Activated CD8-positive, alpha-beta memory T cell treated with anti-CD3 and anti-CD28 coated beads for 1 hour (primary cell): ENCODE measurements at places on chromosomes 4 and X.

GRCh38 chr4:150641612-150642011, 59.7 kb downstream of the MAB21L2 start:
- DNase-seq, result no peak

- DNase-seq, result no peak
Observed at GRCh38 chr4:137635108-137635507, 102.8 kb upstream of the PCDH18 start.

DNA sequence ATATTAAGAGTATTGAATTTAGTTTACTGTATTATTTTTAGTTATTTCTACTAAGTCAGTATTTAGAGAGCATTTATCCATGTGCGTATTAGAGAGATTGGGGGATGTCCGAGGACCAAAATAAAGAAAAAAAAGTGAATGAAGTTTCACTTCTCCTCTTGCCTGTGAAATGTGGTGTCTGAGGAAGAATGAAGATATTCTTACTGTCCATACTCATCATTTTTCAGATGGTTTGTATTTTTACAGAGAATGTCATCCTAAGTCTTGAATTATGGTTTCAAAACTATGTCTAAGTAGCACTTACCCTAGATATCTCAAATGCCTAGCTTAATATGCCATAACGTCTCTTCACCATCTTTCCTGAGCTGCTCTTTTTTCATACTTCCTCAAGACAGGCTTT, 854.3 kb downstream of the C4orf33 start:
- no peak for DNase-seq

- no peak for DNase-seq
Observed at GRCh38 chr4:138487230-138487629, 245.1 kb upstream of the SLC7A11 start.

DNA sequence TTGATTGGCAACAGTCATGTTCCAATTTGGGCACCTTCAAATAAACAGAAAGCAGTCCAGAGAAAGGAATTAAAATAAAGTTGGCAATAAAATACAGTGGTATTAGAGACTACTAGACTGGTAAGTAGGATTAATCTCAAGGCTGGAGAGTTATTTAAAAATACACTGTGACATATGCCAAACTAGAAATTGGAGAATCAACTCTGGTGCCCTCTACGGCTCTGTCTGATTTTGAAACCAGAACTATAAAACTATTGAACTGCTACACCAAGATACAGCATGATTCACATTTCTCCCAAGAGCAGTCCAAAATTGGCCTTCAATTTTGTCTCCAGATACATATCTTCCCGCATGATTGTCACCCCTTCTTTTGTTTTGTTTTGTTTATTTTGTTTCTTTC, 78.7 kb upstream of the FAM47B start:
- DNase-seq, result no peak

DNA sequence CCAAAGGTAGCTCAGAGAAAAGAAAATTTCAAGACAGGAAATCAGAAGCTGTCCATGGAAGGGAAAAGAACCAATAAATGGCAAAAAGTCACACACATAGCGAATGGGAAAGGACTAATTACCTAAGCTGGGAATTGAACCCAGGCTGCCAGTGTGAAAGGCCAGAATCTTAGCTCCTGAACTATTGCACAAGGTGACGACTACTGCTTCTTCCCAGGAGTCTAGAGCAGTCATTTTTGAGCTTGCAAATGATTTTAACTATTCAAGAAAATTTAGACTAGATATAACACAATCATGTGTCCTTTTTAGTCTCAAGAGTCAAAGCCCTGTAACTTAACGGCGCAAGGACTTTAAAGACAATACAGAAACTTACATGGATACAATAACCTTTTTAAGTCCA, 34.1 kb upstream of the ZNF81 start:
- DNase-seq, result no peak

DNA sequence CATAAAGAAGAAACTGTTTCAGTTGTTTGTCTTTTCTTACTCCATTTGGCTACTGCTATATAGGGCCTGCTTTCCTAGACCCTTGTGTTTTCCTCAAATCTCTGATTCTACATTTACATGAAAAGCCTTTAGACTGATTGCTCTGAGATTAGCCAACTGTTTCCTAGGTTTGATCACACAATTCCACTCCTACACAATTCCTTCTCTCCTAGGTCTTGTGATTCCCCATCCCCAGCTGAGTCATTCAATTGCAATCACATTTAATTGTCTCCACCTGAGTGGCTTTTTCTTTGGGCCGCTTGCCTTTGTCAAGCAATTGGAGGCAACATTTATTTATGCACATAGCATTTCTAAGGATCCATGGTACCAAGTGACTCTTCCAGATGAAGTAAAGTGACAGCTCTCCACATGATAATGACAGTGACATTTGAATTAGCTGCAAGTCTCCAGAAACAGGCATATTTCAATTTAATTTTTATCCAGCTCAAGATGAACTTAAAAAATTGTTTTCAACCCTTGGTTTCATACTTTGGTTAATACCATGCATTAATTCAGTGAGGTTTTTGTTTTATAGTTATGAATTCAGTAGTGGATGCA, 35.8 kb downstream of the ATXN3L start:
- no peak for DNase-seq

- DNase-seq, result no peak
Observed at GRCh38 chr4:148574502-148574901, 132.3 kb upstream of the NR3C2 start.

DNA sequence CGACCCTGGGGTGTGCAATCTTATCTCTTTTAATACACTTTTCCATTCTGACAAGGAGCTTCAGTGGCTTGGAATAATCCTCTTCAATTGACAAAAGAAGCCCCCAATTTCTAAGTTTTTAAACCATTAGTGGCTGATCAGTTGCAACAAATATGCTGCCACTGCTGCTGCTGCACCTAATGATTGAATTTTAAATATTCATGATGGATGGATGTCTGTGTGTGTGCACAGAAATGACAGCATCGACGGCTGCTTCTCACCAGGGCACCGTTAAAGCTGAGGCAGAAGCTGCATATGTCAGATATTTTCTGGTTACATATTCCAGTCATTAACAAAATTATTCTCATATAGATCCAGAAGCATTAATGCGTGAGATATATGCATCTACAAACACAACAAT, 182.4 kb downstream of the MGST2 start:
- DNase-seq, result no peak

- no peak for DNase-seq
Observed at GRCh38 chr4:174714393-174715211, 114.4 kb downstream of the GLRA3 start.

GRCh38 chr4:142777045-142777743, 68.9 kb downstream of the INPP4B start:
- DNase-seq, result no peak

- no peak for DNase-seq
Observed at GRCh38 chr4:186351668-186352194, 85.7 kb downstream of the F11 start.

GRCh38 chrX:19840899-19841648, 46.3 kb downstream of the SH3KBP1 start:
- no peak for DNase-seq

DNA sequence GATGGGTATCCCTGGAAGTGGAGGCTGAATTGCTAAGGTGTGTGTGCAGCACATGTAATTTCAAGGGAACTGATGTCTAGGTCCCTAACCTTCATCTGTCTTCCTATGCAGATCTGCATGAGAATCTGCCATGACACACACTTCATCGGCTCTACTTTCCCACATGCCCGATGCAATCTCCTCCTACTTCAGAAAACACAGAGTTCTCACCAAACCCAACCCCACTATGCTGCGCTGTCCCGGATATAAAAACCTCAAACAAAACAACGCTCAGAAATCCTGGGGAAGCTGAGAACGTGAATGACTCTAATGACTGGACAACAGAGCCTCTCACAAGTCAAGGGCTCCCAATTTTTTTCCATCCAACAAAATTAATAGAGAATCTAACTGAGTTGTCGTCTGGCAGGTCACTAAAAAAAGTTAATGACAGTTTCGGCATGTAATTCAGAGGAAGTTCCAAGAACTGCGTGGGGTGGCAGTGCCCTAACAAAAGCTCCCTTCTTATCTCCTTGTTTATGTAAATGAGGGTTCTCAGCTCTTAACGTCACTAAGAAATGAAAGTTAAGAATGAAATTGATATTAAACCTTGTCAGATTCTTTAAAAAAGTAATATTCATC, 39.0 kb downstream of the STX18 start:
- DNase-seq, result no peak

GRCh38 chr4:113675731-113676697, 85.5 kb downstream of the CAMK2D start:
- no peak for DNase-seq

- no peak for DNase-seq
Observed at GRCh38 chrX:12955882-12956703, 18.8 kb upstream of the TMSB4X start.

- DNase-seq, result no peak
Observed at GRCh38 chrX:17833954-17834353, 27.1 kb downstream of the RAI2 start.

DNA sequence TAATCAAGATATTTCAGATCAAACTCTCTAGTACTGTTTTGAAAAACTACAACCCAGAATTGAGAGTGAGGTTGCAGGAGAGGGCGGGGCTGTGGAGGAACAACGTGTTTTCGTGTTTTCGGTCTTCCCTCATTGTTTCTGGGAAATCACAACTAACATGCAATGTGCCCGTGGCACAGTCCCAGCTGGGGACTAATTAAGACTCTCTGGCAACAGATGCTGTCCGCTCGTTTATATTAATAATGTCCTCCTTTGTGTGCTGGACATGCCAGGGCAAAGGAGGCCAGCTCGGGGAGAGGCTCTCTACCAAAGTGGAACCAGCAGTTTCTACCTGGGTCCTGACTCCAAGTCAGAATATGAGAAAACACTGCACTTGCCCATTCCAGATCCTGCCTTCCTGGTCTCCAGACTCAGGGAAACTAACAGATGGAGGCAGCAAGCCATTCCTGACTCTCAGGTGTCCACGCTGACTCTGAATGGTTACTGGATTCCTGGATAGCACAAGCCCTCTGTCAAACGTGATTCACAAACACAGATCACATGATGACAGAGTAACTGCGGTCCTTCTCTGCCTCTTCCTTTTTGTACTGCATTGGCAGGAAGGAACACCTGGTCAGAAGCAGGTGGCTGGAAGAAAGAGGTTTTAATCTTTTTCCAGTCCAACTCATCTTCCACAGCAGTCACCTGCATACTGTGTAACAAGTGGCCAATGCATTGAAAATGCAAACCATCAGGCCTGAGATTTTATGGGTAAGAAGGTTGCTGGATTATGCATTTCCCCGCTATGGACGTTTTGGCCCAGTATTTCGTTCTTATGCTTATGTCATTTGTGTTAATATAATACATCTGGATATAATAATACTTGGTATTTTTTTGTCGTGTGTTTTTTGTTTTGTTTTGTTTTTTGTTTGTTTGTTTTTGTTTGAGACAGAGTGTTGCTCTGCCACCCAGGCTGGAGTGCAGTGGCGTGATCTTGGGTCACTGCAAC, 65.0 kb downstream of the COQ2 start:
- no peak for DNase-seq

DNA sequence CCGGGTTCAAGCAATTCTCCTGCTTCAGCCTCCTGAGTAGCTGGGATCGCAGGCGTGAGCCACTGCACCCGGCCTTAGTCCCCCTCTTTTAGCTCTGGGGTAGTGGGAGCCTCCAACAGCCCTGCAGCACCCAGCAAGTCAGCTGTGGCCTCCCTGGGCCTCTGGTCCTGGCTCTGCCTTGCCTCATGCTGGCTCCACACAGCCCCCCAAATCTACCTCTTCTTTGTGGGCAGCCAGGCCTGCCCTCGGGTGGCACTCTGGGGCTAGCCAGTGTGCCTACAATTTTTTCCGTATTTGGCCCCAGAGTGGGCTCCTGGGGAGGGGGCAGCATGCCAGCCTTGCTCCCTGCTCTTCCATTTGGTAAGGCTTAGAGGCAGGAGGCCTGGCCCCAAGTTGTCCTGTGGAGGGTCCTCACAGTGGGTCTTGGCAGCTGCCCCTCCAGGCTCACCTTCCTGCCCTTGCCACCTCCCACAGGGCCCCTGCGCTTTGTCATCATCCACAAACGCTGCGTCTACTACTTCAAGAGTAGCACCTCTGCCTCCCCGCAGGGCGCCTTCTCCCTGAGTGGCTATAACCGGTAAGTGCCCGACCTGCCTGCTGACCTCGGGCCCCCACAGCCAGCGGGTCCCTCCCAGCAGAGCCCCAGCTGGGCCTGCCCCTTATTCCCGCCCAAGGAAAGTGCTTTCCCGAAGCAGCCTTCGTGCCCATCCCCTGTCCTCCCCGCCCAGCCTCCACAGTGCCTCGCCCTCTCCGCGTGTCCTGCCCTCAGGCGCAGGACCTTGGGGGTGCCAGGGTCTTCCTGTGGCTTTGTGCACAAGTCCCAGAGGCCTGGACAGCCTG, 21.0 kb upstream of the ADD1 start:
- no peak for DNase-seq

DNA sequence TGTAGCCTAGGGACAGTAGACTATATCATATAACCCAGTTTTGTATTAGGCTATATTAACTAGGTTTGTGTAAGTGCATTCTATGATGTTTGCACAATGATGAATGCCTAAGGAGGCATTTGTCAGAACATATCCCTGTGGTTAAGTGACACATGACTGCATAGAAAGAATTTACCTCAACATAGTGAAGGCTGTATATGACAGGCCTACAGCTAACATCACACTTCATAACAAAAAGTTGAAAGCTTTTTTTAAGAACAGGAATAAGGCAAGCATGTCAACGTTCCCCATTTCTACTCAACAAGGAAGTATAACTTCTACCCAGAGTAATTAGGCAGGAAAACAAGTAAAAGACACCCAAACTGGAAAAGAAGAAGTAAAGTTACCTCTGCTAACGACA, 165.9 kb upstream of the NDST4 start:
- no peak for DNase-seq

DNA sequence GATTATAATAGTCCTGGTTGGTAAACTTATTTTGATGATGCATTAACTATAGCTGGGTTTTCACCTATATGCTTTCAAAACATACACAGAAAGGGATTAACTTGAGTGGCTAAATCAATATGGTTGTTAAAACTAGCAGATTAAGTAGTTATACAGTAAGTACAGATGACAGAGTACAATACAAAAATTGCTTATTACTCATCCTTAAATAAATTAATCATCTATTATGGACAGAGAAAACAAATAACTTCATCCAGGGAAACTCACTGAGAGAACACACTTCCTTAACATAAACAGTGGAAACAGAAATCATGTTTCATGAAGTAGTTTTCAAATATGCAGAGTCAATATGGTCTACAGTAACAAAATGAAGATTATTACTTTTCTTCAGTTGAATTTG, 133.4 kb downstream of the AREG start:
- no peak for DNase-seq

- no peak for DNase-seq
Observed at GRCh38 chrX:120029354-120029753, 48.1 kb downstream of the RHOXF2B start.

- DNase-seq, result no peak
Observed at GRCh38 chrX:96579252-96579651, 105.4 kb upstream of the DIAPH2 start.

DNA sequence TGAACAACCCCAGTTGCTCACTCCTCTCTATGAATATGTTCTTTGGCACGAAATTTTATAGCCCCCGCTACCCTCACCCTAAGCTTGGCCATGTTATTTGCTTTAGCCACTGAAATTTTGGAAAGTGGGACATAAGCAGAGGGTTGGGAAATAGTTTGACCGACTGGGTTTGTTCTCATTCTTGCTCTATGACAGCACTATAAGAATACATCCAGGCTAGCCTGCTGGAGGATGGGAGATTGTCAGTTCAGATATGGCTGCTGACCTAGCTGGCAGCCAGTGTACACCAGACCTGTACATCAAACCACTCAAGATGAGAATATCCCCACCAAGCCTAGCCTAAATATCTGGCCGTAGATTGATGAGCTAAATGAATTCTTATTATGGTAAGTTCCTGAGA, 298.1 kb downstream of the PDGFC start:
- no peak for DNase-seq
